Bronchial smooth muscle cell (primary cell): ENCODE measurements at places on chromosomes 2 and 18. TPM values are rescaled to one million over a fixed set of nuclear protein-coding genes. Genes with fewer than 3 reads are reported as not detected.

Gene SCN1A
- total RNA-seq: 0.09 and 0.47 TPM in 2 replicates

Gene ANKRD44
- 9.4 and 9.9 TPM in 2 replicates for total RNA-seq

Gene RIT2
- not detected in 2 replicates for total RNA-seq

Gene C1QL2
- not detected in 2 replicates for total RNA-seq

Gene GBX2
- total RNA-seq: not detected in 2 replicates

Gene SERPINB4
- total RNA-seq: not detected in 2 replicates

Gene ASPRV1
- total RNA-seq: 0.32 and 0.43 TPM in 2 replicates

Gene RNF138
- total RNA-seq: 14.5 and 30.2 TPM in 2 replicates

Gene TUBA4B
- total RNA-seq: under 0.01 TPM in 1 of 2 replicates, not detected in the other

Gene ALLC
- not detected in 2 replicates for total RNA-seq

Gene MRPS5
- 48.1 and 64.5 TPM in 2 replicates for total RNA-seq

Gene DNAJC5G
- not detected in 2 replicates for total RNA-seq

Gene CHRND
- total RNA-seq: not detected in 2 replicates

Gene REG3G
- total RNA-seq: not detected in 2 replicates

Gene FBXO48
- total RNA-seq: 0.26 and 0.32 TPM in 2 replicates

Gene ALKAL2
- total RNA-seq: not detected in 2 replicates

Gene GDF7
- total RNA-seq: under 0.01 TPM in 2 replicates

Gene GKN2
- not detected in 2 replicates for total RNA-seq

Gene VAMP5
- 32.5 and 62.6 TPM in 2 replicates for total RNA-seq

Gene IL36B
- total RNA-seq: not detected in 2 replicates

Gene TRPM8
- total RNA-seq: 0.47 TPM in 1 of 2 replicates, not detected in the other

Gene GREB1
- 0.47 and 0.60 TPM in 2 replicates for total RNA-seq

Gene CIDEA
- total RNA-seq: 0.63 TPM in 1 of 2 replicates, not detected in the other

Gene ANKMY1
- total RNA-seq: 4.8 and 4.9 TPM in 2 replicates

Gene MSH2
- total RNA-seq: 13.7 and 18.3 TPM in 2 replicates
